ENCODE measurements at places on chromosomes 13 and 19.

DNA sequence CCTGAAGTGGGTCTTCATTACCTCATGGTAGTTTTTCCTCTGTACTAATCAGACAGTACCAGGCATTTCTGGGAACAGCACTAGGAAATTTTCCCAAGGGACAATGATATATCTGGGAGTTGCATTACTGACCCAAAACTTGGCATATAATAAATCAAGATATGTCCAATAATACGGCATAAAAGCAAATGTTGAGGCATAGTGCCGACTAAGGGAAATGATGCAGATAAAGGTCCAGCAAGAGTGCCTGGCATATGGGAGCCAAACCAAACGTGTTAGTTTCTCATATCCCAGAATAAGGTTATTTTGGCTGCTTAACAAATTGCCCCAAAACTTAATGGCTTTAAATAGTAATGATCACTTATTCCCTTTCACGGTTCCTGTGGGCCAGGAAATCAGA lies 12.1 kb upstream of the TDRD3 start:
- DNase-seq: no peak

DNA sequence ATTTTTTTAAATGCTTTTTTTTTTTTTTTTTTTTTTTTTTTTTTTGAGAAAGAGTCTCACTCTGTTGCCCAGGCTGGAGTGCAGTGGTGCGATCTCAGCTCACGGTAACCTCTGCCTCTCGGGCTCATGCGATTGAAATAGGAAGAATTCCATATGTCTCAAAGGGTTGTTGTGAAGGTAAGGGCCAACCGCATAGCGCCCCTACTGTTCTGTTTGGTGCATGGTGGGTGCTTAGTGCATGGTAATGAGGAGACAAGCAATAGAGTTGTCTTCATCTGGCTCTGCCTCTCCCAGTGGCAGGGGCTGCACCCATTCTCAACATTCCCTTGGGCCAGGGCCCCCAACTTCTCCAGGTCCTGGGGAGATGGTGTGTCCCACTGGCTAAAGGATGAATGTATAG lies 68.7 kb downstream of the RASL11A start:
- DNase-seq: no peak

DNA sequence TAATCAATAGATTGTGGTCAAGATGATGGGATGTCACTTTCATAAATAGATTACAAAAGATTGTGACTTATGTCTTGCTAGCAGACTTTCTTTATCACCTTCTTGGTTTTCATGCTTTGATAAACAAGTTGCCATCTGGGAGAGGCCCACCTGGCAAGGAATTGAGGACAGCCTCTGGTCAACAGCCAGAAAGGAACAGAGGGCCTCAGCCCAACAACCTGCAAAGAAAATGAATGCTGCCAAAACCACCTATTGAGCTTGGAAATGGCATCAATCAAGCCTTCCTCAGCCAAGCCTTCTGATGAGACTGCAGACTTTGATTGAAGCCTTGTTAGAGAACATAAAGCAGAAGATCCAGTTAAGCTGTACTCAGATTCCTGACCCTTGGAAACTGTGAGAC lies 288.6 kb downstream of the SPRY2 start:
- no peak for DNase-seq

DNA sequence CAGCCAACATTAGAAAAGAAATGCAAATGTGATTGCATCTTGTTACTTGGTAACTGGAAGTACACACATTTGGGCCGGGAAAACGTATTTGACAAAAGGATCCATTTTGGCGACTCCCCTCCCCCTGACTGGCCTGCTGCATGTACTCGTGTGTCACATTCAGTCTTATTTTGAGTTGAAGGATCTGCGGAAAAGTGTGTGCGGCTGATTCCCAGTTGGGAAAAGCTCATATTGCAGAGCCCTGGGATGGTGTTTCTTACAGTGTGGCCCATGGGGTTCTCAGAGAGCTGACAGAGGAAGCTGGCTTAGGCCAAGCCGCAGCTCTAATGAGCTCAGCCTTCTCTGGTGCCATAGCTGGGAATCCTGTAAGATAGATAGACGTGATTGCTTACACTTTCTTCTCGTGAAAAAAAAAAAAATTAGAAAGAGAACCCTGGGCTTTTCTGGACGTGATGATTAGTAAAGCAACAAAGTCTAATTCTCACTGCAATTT lies 170.3 kb upstream of the ARGLU1 start:
- DNase-seq: no peak

DNA sequence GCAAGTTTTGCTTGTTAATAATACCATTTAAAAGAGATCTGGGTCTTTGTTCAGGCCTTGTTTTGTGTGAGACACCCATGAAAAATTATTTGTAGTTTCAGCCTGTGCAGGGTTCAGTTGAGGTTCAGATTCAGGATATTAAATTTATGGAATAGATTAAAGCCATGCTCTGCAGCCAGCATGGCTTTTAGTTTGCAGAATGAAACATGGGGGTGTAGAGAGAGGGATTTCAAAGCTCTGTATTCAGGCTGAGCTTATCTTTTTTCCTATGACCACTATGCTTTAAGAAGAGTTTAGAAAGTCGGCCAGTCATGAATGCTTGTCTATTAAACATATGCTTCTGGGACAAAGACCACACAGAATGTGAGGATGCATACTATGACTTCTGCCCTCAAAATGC lies 73.6 kb downstream of the DCLK1 start:
- DNase-seq: no peak

DNA sequence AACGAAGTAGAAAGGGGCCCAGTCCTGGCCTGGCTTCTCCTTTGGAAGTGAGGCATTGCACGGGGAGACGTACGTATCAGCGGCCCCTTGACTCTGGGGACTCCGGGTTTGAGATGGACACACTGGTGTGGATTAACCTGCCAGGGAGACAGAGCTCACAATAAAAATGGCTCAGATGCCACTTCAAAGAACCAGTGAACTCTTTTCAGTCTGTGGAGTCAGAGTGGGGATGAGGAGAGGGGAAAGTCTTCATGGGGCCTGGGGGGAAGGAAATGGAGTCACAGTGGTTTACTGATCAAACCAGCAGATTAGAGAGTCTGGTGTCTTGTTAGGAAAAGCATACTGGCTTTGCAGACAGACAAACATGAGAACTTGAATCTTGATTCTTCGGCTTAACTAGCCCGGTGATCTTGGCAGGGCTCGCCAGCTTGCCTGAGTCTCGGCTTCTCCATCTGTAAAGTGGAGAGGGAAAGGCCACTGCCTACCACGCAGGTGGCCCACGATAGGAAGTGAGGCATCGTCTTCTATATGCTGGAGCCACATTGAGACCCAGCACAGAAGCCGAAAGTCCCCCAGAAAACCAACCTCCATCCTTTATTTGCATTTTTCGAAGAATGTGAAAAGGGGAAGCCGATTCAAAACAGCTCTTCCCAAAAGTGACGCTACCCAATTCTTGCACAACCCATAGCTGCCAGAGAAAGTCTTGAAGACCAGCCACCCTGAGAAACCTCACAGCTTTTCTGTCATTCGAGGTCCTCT lies at the start of gene FFAR1:
Gene FFAR1, plus strand, starts transcription at position 732 of the 759 bp plus-strand sequence. CDS start 3,650 bp downstream, outside the sequence.
- no peak for DNase-seq

GRCh38 chr19:29054886-29055675 lies 157.9 kb downstream of the UQCRFS1 start:
- DNase-seq: no peak

GRCh38 chr19:33819880-33820781 lies 23.5 kb downstream of the KCTD15 start:
- peak; percentile 79 for DNase-seq

- no peak for DNase-seq
Observed at GRCh38 chr19:18340990-18341868, 831 bp downstream of the PGPEP1 start.

GRCh38 chr19:14559916-14560775 lies 11.7 kb downstream of the NDUFB7 start:
- no peak for DNase-seq

GRCh38 chr19:18742838-18743783 lies 48.0 kb downstream of the COMP start:
- DNase-seq: no peak

DNA sequence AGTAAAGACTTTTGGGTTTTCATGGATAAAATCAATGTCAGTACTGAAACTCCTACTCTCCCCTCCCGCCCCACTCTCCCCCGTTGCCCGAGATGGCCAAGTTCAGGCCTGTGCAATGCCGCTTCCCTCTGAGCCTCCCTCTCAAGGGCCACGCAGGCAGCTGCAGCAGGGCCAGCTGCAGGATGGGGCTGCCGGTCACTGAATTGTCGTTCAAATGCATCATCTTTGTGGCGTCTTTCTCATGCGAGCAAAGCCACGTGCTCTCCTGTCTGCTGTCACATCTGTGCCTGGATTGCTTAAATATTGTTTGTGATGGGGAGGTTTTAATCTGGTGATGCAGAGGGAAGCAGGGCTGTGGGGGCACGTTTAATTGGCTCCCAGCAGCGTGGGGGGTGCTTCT lies 26.6 kb downstream of the SHISA2 start:
- no peak for DNase-seq

DNA sequence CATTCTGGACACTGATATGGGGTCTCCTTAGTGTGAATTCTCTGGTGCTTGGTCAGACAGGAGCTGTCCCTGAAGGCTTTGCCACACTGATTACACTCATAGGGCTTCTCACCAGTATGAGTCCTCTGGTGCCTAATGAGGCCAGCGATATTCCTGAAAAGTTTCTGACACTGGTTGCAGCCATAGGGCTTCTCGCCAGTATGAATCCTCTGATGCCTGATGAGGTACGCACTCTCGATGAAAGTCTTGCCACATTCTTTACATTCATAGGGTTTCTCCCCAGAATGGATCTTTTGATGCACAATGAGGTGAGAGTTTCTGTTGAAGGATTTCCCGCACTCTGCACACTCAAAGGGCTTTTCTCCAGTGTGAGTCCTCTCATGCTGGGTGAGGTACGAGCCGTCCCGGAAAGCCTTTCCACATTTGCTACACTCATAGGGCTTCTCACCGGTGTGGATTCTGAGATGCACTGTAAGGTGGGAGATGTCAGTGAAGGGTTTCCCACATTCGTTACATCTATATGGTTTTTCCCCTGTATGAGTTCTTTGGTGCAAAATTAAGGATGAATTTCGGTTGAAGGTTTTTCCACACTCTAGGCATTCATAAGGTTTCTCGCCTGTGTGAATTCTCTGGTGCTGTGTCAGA lies 22.4 kb downstream of the ZNF329 start:
- no peak for DNase-seq

GRCh38 chr19:15253061-15253460 lies 20.8 kb upstream of the EPHX3 start:
- DNase-seq: no peak

DNA sequence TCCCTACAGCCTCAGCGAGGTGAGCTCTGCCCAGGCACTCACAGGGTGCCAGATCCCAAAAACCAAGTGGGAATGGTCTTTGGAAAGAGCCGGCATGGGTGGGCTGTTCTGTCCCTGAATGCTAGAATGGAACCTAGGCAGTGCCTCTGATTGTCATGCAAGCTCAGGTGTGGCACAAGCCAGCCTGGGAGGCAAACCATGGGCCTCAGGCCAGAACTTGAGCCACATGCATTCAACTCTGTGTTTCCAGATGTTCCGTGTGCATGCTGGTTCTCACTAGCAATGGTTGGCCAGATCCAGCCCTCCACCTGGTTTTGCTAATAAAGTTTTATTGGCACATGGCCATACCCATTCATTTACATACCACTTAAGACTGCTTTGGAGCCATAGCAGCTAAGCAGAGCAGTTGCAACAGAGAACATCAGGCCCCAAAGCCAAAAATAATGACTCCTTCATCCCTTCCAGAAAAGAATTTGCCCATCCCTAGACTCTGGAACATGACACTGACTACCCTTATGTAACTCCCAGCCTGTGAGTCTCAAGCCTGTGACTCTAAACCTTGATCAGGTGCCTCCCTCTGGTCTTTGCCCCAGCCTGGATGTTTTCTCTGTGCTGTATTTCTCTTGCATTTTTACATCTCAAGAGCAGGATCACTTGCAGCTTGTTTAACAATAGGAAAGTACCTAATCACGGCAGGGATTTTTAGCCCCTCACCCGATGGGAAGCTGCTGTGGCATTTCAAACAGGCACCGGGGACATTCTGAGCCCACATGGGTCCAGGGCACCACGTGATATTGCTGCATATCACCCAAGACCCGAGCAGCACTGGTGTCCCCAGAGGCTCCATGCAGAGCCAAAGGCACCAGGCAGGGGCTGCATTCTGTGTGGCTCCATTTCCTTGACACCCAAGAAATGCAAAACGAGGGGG lies 55.4 kb upstream of the USE1 start:
- no peak for DNase-seq

DNA sequence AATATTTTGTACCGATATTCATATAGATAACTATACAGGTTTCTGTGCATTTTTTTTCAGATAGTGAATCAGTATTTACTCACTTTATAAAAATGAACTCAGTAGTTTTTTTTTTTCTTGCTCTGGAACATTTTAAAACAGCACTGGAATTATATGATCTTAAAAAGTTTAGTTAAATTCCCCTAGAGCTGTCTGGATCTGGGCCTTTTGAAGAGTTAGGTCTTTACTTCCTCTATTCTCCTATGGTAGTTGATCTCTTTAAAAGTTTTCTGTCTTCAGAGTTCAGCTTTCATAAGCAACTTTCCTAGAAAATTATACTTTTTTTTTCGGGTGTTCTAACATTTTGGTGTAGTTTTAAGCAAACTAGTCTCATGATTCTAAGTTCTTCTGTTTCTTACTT lies 21.8 kb upstream of the RBM26 start:
- DNase-seq: no peak

GRCh38 chr19:52626915-52627314 lies 11.2 kb downstream of the ZNF83 start:
- DNase-seq: no peak

DNA sequence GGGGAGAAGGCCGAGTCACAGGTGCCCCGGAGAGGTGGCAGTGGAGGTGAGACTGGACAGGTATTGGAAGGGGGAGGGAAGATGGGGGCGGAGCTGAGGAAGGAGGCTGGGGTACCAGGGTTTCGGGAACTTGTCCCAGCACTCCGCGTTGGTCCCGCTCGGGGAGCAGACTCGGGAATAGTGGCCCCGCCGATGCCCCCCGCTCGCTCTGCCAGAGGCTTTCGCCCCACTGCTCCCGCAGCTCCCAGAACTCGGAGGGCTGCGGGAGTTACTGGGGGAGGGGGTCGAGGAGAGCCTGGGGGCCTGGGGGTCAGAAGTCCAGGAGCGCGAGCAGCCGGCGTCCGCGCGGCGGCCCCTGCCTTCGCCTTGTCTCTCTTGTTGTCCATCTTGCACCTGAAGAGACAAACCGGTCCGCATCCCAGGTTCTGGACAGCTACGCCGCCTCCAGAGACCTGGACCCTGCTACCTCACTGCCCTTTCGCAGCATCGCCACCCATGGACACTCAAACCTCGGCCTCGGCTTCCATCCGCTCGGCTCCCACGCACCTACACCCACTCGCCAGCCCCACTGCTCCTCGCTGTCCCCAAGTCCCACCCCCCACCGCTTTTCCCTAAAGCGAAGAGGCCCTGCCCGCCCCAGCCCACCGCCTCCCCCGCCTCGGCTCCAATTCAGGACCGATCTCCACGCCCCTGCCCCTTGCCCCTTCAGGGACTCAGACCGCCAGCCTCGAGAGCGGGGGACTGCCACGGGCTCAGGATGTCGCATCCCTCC lies 700 bp downstream of the PRR36 start:
- no peak for DNase-seq

All from epithelial cell of prostate (primary cell).